ENCODE measurements at places on chromosomes 3 and 15. TPM values are rescaled to one million over a fixed set of nuclear protein-coding genes. Genes with fewer than 3 reads are reported as not detected.

Gene PLOD2
- polyA plus RNA-seq: 17.8 TPM

Gene SLC22A14
- polyA plus RNA-seq: 0.06 TPM

Gene SLC27A2
- 4.5 TPM for polyA plus RNA-seq

Gene CEMIP
- polyA plus RNA-seq: 32.0 TPM

- DNase-seq: no peak
These were observed 95.9 kb downstream of the TMEM266 start for GRCh38 chr15:76155731-76156130.

Measured in lung (tissue), 17 donors.